ENCODE measurements at places on chromosomes 3 and 15. TPM values are rescaled to one million over a fixed set of nuclear protein-coding genes. Genes with fewer than 3 reads are reported as not detected.

Gene RHOV
- 1.7 TPM for total RNA-seq

Gene TRAIP
- 9.2 TPM for total RNA-seq

Gene ALDH1A2
- total RNA-seq: 16.4 TPM

Gene GPR171
- total RNA-seq: not detected

Gene TPRA1
- total RNA-seq: 27.4 TPM

Gene TPRG1
- total RNA-seq: 1.7 TPM

Gene GNAT1
- not detected for total RNA-seq

Gene GUCA1C
- total RNA-seq: not detected

Gene INAFM2
- total RNA-seq: 34.8 TPM

Gene NANOGP8
- total RNA-seq: 3.4 TPM

Gene CPNE9
- 15.9 TPM for total RNA-seq

- no peak for DNase-seq
Observed at GRCh38 chr3:19467761-19468160, 319.5 kb downstream of the KCNH8 start.

GRCh38 chr3:16528106-16528505, 14.6 kb upstream of the RFTN1 start:
- DNase-seq: no peak

- no peak for DNase-seq
Observed at GRCh38 chr3:71251156-71251775, 332.3 kb downstream of the FOXP1 start.

DNA sequence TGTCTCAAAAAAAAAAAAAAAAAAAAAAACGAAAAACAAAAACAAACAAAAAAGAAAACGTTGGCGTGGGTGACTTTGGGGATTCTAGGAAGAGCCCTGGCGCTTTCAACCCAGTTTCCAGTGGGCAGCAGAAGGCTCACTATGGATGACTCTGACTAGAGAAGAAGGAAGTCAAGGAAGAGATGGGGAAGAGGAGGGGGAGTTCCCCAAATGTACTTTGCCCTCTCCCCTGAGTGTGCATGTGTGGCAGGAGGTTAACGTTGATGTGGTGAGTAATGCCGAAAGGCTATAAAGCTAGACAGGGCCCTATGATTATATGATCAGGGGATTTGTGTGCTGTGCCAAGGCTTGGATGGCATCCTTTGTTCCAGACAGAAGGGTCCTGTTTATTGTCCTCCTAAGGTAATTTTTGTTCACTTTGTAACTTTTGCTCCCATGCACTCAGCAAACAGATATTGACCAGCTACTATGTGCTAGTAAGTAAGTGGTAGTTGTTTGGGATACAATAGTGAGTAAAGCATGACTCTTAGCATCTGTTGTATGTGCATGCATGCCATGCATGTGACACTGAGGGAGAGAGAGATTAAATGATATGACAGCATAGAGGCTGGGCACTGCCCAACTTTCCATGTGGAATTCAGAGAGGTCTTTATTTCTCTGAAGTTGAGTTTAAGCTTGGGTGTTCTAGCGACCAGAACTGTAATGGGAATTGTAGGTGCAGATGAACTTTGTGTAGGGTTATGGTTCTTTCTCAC, 750 bp upstream of the HHLA2 start:
- no peak for DNase-seq

- DNase-seq: no peak
Observed at GRCh38 chr3:135076341-135076740, 281.3 kb downstream of the EPHB1 start.

GRCh38 chr15:60179786-60180391, 175.8 kb downstream of the FOXB1 start:
- DNase-seq: no peak

GRCh38 chr3:78519281-78519680, 1248.5 kb downstream of the ROBO1 start:
- peak; percentile 33 for DNase-seq

DNA sequence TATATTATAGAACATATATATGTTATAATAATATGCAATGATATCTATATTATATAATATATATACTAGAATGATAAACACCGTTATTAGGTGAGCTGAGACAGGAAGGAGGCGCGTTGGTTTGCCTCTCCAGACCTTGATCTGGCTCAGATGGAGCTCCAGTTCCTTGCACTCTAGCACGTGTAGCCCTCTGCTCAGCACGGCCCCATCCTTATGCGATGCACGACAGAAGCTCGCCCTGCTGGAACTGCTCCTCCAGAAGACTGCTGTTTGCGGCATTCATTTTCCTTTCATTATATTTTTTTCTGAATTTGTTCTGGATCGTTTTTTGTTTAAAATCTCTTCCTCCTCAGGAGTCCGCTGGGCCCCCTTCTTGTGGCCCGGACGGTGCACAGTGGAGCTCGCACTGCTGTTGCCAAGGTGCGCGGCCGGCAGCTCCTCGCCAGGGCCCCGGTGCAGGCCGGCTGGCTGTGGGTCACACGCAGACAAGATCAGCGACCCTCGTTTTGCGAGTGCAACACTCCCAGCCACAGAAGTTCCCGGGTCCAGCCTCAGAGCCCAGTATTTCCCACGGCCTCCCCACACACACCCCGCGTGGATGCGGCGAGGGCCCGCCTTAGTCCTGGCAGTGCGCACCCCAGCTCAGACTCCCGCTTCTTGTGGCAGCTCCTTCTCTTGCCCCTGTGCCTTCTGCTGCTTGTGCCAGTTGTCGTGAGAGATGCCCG, 112.2 kb downstream of the CHL1 start:
- peak; percentile 31 for DNase-seq

- no peak for DNase-seq
Observed at GRCh38 chr15:52151353-52151752, 38.8 kb upstream of the BCL2L10 start.

GRCh38 chr15:37087131-37087588, 13.2 kb downstream of the MEIS2 start:
- DNase-seq: no peak

- DNase-seq: no peak
Observed at GRCh38 chr3:71641674-71642073, 58.1 kb upstream of the FOXP1 start.

- DNase-seq: no peak
Observed at GRCh38 chr3:69695933-69696332, 43.3 kb upstream of the MITF start.

GRCh38 chr15:40930430-40931299, 1.5 kb downstream of the DLL4 start:
- DNase-seq: no peak

DNA sequence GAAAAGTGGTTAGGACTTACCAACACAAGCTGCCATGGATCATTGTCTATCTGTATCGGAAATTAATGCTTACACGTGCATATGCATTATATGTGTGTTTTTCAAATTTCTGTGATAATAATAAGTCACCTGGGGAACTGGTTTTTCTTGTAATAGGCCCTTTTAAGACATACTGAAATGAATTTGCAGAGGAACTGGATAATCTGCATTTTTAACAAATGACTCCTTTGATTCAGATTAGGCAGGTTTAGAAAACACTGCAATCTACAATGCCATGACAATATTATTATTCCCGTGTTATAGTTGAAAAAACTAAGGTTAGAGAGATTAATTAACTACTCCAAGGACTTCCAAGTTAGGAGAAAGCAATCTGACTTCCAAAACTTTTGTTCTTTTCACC, 23.4 kb downstream of the STRIT1 start:
- no peak for DNase-seq

- no peak for DNase-seq
Observed at GRCh38 chr3:27718459-27718858, 3.7 kb downstream of the EOMES start.

DNA sequence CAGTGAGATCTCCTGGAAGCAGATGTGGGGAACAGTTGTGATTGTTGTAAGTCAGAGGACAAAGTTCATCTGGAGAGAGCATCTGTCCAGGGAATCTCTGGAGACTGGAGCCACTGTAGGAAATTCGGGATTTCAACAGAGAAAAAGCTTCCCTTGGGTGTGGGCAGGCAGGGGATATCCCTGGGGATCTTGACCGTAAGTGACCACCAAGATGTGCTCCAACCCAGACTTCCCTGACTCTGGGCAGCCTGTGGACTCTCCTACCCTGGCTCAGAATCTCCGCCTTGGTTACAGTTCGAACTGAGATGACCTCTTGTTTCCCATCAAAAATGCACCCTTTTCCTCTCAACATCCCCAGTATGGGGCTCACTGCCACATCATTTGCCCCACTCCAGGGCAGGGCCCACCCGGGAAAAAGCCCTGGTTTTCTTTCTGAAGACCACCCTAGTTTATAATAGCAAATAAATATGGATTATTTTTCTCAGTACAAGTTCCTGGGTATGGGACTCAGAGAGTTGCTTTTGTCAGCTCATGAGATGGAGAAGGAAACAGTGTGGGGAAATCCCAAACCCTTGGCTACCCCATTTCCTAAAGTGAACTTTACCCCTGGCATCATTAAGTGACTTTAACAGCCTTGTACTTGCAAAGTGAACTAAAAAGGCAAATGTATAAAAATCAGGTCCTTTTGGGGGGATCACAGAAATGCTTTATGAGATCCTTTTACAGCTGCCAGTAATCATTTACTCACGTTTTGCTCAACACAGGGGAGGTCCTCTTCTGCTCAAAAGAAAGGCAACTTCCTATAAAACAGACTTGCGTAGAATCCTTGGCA, 89.9 kb downstream of the CCNL1 start:
- DNase-seq: no peak

DNA sequence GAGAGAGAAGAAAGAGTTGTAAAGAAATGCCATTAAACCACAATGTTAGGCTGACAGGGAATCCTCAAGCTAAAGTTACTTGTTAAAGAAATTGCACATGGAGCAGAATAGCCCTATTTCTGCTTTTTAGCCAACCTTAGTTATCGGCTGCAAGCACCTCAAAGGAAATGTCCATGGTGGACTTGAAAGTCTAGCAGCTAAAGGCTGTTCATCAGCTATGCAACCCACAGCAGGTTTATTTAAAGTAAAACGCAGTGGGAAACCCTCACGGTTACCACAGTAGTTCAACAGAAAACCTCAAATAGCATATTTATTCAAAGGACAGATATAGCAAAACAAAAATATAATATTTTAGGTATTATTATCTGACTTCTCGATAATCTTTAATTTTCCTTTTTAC, 967.2 kb downstream of the IGSF11 start:
- no peak for DNase-seq

DNA sequence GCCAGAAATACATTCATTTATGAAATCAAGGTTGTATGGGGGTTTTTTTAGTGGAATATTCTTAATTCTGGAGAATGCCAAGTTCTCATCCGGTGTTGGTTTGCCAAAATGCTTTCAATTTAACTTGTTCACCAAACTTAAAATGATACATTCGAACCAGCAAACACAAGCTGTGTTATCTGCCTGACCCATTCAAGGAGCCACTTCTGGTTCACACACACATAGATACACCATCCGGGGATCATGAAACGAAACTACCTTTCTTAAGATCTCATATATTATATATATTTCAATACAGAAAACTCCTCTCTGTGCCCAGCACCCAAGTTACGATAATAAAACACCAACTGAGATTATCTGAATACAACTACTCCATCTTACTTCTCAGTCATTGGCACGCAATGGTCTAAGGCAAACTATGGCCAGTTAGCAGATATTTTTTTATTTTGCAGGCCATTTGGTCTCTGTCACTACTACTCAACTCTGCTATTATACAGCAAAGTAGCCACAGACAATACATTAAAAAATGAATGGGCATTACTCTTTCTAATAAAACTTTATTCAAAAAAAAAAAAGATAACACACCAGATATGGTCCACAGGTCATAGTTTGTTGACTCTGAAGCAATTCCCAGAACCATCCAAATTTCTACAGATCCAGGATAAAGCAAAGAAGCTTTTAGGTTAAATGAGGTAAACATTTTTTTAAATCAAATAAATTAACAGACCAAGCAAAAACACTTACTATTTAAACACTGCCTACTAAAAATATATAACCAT, 89.6 kb downstream of the TBL1XR1 start:
- DNase-seq: no peak

DNA sequence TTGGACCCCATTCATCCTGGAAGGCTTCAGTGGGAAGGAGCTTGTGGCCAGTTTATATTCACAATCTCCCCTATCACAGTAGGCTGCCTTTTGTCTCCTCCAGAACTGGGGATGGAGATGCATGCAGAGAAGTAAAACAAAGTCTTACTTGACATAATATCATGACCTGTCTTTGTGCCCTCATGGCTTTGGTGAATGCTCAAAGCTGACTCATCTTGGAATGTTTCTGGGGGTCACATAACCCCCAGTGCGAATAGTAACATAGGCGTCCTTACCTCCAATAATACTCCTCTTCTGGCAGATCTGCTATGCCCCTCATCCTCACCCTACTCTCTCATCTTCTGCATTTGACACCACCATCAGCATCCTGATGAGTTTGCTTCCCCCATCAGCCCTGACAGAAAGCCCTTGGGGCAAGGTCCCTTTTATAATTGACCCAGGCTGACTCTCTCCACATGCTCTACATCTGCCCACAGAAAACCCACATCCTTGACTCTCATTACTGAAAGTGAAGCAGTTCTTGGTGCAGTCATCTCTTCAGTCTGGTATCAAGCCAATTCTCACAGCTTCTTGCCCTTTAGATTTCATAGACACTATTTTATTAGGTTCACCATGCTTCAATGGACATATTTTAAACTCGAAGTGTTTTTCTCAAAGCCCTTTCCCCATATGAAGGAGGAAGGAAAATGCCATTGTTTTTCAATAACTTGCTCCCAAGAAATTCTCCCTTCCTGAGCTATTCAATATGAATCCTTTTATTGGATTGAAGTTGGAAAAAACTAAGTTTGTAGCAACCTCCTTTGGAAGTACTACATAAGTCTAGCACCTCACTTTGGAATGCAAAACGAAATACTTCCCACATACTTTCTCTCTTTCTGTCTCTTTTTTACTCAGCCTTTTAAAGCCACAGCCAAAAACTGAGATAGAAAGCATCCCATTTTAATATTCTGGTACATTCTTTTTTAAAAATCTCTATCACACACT, 36.6 kb downstream of the OSTN start:
- DNase-seq: no peak

- no peak for DNase-seq
Observed at GRCh38 chr3:107907996-107908395, 182.8 kb downstream of the CD47 start.

DNA sequence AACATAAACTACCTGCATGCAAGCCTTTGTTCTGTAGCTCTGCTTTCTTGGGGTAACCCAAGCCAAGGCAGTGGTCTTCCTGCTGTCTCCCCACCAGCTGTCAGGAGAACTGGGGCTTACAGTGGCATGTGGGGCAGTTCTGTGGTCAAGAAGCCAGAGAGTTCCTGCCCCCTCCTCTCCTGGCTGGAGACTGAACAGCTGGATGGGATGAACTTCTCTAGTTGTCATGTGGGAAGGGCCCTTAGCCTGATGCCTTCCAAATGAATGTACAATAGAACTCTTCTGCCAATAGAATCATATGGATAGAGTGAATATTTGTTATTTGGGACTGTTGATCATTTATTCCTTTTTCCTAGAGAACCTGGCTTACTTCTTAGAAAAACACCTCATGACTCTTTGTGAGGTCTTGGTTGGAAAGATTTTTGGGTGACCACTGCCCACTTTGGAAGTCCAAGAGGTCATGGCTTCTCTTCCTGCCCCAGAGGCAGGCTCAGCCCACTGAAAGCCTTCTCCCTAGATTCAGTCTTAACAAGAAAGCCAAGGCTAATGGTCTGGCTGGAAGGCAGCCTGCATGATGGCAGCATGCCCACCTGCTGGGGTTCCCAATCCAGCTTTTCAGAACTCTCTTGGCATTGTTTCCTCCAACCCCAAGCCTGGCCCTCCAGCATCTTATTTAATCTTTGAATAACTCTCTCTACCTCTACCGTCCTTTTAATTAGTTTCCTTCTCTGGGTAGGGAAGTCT, 462.9 kb upstream of the PROK2 start:
- DNase-seq: no peak

Measured in dorsolateral prefrontal cortex (tissue), 122 donors.